ENCODE measurements at places on chromosomes 6 and 20.
A peak's percentile ranks its signal among the peaks of the same experiment; 100 is the strongest.

DNA sequence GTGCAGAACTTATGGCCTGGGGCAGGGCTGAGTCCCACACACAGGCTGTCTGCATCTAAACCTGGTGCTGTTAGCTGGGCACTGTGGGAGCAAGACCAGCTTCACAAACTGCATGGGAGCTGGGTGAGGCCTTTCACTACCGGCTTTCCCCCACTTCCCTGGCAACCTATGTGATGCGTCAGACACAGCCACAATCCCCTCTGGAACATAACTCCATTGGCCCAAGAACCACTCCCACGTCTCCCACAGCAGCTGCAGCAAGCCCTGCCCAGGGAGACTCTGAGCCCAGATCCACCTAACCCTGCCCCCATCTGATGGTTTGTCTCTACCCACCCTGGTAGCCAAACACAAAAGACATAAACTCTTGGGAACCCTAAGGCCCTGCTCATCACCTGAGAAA, 9.3 kb downstream of the WDR27 start:
- DNase-seq: no peak

DNA sequence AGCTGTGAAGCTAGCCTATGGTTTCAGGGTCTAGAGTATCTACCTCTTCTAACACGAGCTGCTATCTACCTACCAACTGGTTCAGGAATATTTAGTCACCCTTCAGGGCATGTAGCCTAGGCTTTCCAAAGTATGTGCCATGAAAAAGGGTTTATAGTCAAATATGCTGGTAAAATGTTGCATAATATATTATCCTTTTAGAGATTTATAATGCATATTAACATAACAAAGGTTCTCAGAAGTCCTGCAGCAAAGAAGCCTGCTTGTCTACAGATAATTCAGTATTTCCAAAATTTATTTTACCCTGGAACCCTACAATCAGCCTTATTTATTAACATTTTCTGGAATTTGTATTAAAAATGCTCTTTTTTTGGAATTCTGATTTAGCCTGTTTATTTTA, 56.0 kb downstream of the PRDM13 start:
- no peak for DNase-seq

DNA sequence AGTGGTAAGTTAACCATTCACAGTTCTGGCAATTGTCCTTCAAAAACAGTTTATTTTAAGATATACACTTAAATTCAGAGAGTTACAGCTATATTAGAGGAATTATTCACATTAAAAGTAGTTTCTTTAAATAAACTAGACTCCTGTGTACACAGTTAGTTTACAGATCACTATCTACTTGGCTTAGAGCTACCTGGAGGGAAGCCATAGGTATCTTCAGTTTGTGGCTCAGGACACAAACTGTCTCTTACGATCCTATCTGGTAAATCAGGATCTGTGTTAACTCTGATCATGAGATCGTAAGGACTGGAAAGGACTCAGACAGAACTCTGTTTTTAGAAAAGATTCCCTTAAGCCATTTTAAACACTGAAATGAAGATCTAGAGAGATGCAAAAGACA, 160.9 kb downstream of the REV3L start:
- no peak for DNase-seq

DNA sequence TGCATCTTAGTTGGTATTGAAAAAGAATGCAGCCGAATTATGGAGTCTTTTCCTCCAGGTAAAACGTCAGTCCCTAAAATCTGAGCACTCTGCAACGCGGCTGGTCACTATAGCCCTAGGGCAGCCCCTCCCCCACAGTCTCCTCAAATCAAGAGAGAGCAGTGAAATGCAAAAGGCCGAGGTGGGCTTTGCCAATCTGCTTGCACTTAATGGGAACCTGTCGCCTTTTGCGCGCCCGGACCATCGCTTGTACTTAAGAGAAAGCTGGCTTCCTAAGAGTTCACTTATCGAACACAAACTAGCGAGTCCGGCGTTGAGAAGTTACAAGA, 447 bp downstream of the MCM3 start:
- peak; percentile 85 for DNase-seq

DNA sequence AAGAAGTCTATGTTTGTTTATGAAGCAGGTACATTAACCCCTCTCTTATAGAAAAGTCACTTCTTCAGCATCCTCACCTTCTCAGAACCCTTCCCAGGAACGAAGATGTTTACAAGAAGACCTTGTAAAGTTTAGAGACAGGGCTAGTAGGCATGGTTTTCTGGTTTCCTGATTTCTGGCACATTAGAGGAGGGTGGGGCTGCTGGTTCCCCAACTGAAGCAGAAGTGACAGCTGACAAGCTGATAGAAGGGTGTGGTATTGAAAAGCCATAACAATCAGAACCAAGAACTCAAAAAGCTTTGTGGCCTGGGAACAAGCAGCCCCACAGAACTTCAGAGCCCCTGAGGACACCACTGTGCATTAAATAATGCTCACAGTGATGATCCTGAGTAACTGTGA, 91.2 kb downstream of the RTN4IP1 start:
- no peak for DNase-seq

DNA sequence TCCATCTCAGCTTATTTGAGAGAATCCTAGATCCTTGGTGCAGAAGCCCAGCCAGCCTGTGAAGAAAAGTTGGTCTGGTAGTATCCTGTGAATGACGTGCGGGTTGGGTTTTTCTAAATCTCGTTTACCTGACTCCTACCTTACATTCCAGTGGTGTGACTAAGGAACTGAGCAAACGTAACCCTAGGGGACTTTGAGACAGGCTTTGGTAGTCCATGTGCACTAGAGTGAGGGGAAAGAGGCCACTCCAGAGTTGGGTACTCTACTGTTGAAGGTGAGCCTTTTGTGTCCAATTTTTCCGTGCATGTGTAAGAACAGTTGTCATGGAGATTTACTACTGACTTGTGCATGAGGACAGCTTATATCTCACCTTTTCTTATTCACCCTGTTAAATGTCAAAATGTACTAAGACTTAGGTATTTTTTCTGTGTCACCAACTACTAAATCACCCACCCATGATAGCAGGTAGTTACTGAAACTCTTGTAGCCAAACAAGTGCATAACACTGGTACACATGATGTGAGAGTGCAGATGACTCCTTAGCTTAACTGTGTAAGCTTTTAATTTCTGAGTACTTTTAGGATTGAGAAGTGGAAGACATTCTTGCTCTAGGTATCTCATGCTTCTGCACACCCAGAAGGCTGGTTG, 26.3 kb upstream of the PLCG1 start:
- no peak for DNase-seq

GRCh38 chr20:59662856-59663512, 58.6 kb downstream of the PHACTR3 start:
- DNase-seq: peak; percentile 24

GRCh38 chr6:34172961-34173775, 27.3 kb upstream of the GRM4 start:
- no peak for DNase-seq

DNA sequence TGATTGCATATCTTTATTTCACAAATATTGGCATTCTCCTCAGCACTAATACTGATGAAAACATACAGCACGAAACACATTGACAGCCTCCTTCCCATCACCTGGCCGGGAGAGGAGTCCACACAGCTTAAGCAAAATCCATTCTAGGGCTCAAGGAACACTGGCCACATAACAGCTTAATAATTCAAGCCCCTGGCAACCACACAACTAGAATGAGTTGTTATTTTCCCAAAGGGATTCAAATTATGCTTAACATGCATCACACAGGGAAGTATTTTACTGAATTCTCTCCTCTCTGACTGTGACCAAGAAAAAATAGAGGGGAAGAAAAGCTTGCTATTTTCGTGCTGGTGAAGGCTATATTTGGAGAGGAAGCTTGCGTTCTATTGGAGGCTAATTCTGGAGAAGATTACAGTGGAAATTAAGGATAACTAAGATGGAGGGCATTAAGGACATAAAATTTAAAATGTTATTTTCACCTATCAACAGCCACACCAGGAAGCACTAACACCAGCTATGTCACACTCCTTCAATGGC, 198.5 kb downstream of the ADGRG6 start:
- DNase-seq: no peak

- no peak for DNase-seq
These were observed 49.2 kb upstream of the TBC1D32 start for GRCh38 chr6:121383478-121383877.

- DNase-seq: no peak
These were observed 979.0 kb downstream of the KIF16B start for GRCh38 chr20:15594158-15594695.

GRCh38 chr6:106823732-106824351, 150.7 kb downstream of the CD24 start:
- DNase-seq: no peak

DNA sequence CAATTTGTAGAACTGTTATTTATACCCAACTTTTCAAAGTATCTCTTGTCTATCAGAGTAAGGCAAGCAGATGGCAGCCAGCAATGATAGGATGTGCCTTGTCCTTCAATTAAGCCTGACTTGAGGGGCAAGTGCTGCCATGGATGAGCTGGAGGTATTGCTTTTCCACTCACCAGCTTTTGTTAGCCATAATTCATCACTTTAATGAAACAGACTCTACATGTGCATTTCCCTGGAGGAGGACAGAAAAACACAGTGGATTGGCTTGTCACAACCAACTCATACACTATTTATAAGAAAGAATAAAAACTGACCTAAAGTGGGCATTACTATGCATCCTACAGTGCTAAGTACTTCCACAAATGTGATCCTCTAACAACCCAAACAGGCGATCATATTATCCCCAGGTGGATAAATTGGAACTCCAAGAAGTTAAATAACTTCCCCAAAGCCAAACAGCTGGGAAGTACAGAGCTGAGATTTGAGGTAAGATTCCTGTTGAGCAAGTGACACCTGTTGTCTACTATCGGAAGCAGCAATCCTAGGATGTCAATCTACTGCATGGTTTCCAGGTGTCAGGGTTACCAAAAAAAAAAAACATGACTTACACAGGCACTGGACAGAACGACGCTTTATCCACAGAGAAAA, 73.9 kb upstream of the NRSN1 start:
- no peak for DNase-seq

GRCh38 chr6:84333842-84334241, 106.4 kb upstream of the CEP162 start:
- no peak for DNase-seq

DNA sequence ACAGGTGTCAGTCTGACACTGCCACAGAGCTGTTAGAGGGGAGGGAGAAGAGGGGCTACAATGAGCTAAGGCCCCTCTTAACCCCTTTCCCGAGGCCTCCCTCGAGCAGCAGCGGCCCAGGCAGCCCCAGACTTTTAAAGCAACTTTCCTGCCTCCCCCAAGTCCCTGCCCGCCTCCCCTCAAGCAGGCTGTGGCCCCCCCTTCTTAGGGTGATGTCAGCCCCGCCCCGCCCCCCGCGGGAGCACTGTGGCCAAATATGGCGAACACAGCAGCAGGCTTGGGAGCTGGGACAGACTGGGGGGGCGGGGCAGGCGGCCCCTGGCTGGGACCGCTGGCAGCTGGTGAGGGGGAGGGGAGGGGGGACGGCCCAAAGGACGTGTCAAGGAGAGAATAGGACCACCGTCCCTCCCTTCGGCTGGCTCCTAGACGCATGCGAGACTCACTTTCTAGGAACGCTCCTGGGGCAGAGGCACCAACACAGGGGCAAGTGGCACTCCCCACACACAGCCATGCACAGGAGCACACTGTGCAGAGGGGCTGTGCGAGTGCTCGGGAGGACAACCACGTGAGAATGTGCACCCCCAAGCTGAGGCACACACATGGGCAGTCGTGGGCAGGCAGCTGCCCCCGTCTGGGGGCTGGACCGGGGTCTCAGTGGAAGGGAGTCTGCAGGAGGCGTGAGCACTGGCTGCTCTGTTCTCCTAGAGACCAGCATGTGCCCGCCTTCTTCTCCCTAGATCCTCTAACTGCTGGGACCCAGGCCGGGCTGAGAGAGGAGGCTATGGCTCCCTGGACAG, 6.7 kb downstream of the TEAD3 start:
- peak; percentile 88 for DNase-seq

GRCh38 chr6:153167907-153168306, 36.8 kb upstream of the RGS17 start:
- no peak for DNase-seq

GRCh38 chr6:68476611-68477010, 158.5 kb upstream of the ADGRB3 start:
- DNase-seq: no peak

DNA sequence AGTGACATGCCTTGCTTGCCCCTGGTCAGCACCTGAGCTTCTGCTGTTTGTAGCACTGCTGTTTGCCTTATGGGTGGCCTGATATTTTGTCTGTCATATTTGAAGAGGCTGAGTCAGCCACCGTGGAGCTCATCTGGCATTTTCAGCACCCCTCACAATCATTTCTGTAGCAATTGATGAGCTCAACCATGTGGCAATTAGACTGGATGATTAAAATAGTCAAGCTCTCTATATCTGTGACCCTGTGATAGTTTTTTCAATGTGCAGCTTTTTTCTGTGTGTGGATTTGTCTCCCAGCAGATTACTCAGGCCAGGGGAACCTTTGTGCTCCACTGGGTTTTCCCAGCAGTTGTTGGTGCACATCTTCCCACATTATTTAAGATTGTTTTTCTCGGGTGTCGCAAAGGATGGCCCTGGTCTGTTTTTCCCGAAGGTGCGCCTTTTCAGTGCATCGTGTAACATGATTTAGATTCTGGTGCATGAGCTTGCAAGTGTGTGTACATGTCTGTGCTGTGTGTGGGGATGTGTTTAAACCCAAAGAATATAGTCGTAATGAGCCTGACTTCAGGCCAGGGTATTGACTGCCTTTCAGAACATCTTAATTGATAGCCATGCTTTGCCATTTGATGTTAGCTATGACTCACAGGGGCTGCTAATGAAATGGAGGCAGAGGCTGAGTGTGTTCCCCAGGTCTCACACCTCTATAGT, 31.6 kb upstream of the GLP1R start:
- DNase-seq: no peak

- DNase-seq: no peak
These were observed 35.2 kb upstream of the BPIFA2 start for GRCh38 chr20:33132513-33133372.

DNA sequence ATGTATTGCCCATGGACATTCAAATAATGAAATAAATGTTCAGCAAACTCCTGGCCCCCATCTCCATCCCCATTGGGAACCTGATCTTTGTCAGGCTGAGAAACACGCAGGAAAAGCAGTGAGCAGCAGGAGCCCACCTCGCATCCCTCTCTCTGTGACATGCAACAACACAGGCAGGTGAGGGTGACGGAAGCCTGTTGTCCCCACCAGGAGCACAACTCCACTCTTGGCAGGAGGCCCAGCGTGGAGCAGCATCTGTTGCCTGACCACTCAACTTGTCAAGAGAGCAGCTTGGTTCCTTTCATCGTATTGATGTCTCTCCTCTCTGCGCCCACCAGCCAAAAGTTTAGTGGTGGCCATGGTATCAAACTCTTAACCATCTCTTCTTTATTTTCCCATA, 586.9 kb upstream of the ARID1B start:
- DNase-seq: no peak

- no peak for DNase-seq
These were observed 27.1 kb downstream of the CHMP4B start for GRCh38 chr20:33838035-33838864.

Data from ecto neural progenitor cell (in vitro differentiated cells).